T-helper 9 cell (primary cell): ENCODE measurements at places on chromosomes 5 and 9.
A peak's percentile ranks its signal among the peaks of the same experiment; 100 is the strongest.

DNA sequence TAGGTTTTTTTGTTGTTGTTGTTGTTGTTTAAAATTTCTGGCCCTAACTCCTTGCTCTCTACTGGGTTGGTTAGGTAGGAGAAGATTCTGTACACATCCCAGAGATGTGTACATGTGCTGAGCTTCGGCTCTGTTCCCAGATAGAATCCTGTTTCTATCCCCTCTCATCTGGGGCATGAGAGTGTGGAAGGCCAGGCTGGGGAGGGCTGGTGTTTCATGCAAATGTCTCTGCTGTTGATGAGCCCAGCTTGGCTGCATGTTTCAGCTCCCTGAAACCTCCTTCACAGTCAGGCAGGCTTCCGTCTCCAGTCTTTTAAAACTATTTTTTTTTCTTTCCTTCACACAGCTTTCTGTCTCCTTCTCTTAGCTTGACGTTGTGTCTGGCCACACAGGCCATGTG lies 526.9 kb upstream of the KLF4 start:
- no peak for DNase-seq

GRCh38 chr9:123678878-123679329 lies 251.0 kb downstream of the DENND1A start:
- no peak for DNase-seq

DNA sequence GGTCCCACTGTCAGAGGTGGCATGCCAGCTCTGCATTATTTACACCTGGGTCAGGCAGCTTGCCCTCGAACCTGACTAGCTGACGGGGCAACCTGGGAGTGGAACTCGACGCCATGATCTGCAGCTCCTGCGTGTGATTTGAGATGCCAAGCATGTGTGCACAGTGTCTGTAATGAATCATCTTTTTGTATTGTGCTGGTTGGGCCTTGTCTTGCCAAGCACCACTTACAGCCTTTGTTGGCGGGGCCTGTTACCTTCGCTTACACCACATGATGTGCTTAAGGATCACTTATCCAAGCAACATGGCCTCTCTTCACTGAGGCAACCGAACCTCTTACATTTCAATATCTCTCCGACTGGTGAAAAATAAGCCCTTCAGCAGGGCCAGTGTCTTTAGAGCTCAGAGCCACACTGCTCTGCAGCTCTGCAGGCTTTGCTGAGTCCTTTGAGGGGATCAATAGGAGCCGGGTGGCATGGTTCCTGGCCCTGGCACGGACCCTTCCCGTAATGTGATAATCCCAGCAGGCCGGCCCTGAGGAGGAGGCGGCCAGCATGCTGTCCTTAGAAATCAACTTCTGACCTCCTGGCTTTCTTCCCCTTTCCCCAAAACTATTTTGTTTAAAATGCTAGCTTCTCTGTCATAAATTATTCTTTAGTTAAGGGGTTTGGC lies 297.7 kb upstream of the CD180 start:
- no peak for DNase-seq

GRCh38 chr9:131203431-131204218 lies 72.7 kb downstream of the FAM78A start:
- DNase-seq = no peak

DNA sequence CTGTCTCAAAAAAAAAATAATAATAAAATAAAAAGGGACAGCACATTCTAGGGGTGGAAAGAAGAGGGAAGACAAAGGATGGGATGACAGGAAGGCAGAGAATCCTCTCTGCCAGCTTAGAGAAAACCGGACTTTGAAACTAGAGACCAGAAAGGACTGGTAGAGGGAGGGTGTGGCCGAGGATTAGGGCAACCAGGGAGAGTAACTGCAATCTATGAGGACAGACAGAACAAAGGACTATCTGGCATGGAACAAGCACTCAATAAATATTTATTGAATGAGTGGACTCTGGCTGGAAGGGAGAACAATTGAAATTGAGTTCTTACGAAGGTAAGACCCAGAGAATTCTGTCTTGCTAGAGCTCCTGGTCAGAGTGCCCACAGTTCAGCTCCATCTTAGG lies 2.4 kb downstream of the GBA2 start:
- DNase-seq = no peak

- no peak for DNase-seq
Measured at GRCh38 chr9:106074006-106074405, 379.7 kb downstream of the TMEM38B start.

GRCh38 chr5:146173597-146173996 lies 8.9 kb downstream of the LARS1 start:
- no peak for DNase-seq

DNA sequence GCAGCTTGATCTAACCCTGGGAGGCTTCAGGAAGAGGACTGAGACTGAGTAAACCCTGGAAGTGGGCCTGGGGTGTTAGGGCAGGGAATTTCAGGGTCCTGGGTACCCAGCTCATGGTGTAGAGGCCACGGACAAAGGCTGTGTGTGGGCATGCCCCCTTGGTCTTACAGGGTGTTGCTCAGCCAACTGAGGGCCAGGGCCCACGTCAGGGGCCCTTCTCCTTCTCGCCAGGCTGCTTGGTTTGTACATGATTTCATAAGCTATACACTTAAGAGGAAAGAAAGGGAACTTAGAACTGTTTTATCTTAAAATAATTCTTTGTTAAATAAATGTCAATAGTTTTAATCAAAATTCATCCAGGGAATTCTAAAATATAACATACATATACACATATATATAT lies 95.4 kb downstream of the TLE4 start:
- no peak for DNase-seq

- DNase-seq = no peak
Measured at GRCh38 chr5:10460252-10460906, 18.7 kb downstream of the ROPN1L start.

GRCh38 chr5:140242099-140242498 lies 60.8 kb downstream of the PFDN1 start:
- DNase-seq = no peak

DNA sequence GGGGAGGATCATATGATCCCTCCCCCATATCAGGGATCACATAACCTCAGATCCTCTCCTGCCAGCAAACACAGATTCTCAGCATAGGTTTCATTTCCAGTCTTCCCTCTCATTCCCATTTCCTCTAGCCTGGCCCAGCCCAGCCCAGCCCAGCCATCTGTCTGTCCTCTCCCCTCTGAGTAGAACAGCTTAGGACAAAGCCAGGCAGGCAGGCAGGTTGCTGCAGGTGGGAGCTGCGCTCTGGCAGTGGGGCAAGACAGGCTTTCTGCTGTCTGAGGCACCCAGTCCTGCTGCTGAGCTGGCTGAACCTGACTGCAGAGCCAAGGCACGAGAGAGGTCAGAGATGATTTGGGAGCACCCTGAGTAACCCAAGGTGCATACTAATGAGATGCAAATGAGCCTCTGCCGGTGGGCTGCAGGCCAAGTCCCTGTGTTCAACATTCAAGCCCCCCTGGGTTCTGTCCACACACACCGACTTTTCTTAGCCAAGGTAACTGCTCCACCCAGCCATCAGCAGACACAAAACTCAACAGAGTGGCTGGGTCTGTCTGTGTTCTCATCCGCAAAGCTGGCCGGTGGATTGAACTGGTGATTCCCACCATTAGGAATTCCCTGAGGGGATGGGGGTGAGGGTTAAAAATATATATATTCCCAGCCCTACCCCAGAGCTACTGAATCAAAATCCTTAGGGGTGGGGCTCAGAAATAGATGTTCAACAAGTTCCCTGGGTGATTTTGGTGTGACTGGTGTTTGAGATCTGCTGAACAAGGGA lies 9.1 kb downstream of the FAT2 start:
- DNase-seq = no peak

DNA sequence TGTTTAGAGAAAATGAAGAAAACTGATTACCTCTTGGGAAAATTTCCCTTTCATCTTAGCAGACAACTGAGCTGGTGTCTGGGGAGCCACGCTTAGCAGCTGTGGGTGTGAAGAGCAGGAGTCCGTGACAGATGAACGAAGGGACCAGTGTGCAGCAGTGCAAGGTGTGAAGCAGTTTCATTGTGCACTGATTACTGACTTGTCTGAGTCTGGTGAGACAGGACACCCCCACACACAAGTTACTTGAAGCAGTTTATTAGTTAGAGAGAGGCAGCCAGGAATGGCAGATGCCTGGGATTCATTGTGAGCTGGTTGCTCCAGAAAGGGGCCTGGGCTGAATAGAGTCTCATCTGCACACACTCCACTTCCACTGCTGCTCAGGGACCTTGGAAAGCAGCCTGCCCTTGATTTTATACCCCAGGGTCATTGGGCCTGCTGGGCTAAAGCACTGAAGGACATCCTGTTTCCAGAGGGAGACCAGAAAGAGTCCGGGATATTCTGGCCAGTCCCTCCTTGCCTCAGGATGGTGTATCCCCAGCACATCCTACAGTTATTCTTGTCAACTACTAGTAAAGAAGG lies 47.4 kb downstream of the FBXL7 start:
- no peak for DNase-seq

- no peak for DNase-seq
Measured at GRCh38 chr9:127303830-127304229, 39.3 kb downstream of the GARNL3 start.

GRCh38 chr9:115374724-115375268 lies 256.8 kb upstream of the TNC start:
- no peak for DNase-seq

GRCh38 chr5:123943151-123943550 lies 431.2 kb downstream of the CSNK1G3 start:
- DNase-seq = no peak

- no peak for DNase-seq
Measured at GRCh38 chr5:79436224-79436623, 77.7 kb downstream of the HOMER1 start.

DNA sequence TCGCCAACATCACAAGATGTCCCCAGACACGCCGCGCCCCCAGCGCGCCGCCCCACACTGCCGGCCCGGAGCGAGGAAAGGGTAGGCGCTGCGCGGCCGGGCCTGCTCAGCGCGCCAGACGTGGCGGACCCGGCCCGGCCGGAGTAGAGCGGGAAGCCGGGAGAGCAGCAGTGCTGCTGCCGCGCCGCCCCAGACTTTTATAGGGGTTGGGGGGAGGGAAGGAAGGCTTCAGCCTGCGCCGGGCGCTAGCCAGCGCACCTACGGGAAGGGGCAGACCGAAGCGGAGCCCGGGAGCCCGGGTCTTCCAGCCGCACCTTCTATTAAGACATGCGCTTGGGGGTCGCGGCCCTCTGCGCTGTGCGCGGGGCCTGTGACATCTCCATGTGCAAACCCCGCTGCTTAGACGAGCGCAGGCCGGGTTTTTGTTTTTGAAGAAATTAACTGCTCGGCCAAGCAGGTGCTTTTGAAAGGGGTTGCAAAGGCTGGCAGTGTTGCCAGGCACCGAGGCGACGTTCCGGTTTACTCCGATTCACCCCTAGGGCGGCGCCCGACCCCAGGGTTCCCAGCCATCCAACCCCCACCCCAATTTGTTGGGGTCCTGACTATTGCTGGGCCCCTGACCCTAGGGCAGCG lies 353 bp upstream of the PAX5 start:
- DNase-seq = no peak

GRCh38 chr5:179115307-179115706 lies 55.1 kb downstream of the ZNF354C start:
- no peak for DNase-seq

GRCh38 chr5:52690236-52690768 lies 97.4 kb upstream of the ITGA1 start:
- DNase-seq = no peak

- DNase-seq = no peak
Measured at GRCh38 chr5:35785601-35786085, 71.0 kb upstream of the IL7R start.

- DNase-seq = no peak
Measured at GRCh38 chr9:7346144-7346543, 453.4 kb downstream of the DMAC1 start.

GRCh38 chr9:95305770-95306492 lies 11.6 kb downstream of the FANCC start:
- DNase-seq = no peak

DNA sequence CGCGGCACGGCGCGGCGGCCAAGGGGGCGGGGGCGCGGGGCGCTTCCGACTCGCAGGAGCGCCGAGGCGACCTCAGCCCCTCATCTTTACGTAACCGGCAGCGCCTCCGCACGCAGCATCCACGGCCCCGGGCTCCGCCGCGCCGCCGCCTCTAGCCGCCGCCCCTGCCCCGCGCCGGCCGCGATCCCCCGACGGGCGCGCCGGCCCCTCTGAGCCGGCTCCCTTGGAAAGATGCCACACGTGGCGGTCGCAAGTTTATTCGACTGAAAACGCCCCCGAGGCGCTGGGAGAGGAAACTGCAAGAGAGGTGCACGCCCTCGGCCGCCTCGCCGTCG lies 1.0 kb downstream of the KLF9 start:
- DNase-seq = peak; percentile 58

- DNase-seq = no peak
Measured at GRCh38 chr9:135796784-135797485, 95.0 kb downstream of the KCNT1 start.

- no peak for DNase-seq
Measured at GRCh38 chr9:99475401-99476065, 253.5 kb downstream of the SEC61B start.

- DNase-seq = no peak
Measured at GRCh38 chr5:83255268-83255667, 177.9 kb downstream of the XRCC4 start.

GRCh38 chr5:99379187-99379586 lies 450.4 kb upstream of the CHD1 start:
- DNase-seq = no peak

DNA sequence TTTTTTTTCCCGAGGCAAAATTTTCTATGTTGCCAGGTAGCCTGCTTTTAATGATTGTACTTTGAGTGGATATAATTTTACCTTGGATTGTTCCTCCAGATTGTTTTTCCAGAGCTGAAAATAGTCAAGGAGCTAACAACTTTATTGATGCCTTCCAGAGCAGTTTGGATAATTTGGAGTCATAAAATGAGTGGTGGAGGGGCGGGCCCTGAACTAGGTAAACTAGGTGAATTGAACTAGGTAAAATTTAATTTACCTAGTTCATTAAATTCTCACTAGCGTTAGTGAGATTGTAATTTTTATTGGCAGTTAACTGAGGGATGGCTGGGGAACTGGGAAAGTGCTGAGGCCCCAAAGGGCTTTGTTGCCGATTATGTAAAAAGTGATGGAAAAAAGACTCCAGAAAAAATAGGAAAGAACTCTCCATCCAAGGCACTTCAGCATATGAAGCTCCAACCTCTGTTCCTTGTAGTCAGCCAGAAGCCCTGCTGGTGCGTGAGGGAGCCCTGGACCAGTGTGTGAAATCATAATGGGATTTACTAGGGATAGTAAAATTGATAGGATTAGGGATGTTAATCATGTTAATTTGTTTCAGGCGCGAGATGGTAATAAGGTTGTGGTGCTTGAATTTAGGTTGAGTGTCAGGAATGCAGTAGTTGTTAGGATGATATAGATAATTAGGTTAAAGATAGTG lies 1.7 kb downstream of the DNAJC25 start:
- no peak for DNase-seq
